ENCODE measurements at places on chromosomes 6 and 20.

GRCh38 chr6:22141241-22141745, 155.5 kb downstream of the PRL start:
- no peak for DNase-seq

- no peak for DNase-seq
Observed at GRCh38 chr6:68901044-68901443, 266.0 kb downstream of the ADGRB3 start.

GRCh38 chr6:36925809-36926208, 28.7 kb upstream of the PI16 start:
- no peak for DNase-seq

GRCh38 chr6:157034436-157035230, 257.5 kb downstream of the ARID1B start:
- DNase-seq = no peak

DNA sequence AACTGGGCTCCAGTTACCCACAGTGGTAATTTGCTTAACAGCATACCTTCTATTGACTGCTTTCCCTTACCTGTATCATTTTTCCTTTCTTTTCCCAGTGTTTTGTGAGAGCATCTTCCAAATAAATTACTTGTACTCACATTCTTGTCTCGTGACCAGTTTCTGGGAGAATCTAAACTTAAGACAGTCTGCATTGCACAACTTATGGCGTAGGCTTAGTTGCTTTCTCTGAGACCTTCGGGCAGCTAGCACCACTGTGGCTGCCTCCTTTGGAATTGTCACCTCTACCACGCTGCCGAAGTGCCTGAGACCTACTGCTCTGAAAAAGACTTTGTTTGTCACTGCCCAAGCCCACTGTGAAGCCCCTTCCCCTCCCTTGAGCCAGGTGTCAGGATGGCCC, 188.1 kb upstream of the BMP2 start:
- DNase-seq = no peak

DNA sequence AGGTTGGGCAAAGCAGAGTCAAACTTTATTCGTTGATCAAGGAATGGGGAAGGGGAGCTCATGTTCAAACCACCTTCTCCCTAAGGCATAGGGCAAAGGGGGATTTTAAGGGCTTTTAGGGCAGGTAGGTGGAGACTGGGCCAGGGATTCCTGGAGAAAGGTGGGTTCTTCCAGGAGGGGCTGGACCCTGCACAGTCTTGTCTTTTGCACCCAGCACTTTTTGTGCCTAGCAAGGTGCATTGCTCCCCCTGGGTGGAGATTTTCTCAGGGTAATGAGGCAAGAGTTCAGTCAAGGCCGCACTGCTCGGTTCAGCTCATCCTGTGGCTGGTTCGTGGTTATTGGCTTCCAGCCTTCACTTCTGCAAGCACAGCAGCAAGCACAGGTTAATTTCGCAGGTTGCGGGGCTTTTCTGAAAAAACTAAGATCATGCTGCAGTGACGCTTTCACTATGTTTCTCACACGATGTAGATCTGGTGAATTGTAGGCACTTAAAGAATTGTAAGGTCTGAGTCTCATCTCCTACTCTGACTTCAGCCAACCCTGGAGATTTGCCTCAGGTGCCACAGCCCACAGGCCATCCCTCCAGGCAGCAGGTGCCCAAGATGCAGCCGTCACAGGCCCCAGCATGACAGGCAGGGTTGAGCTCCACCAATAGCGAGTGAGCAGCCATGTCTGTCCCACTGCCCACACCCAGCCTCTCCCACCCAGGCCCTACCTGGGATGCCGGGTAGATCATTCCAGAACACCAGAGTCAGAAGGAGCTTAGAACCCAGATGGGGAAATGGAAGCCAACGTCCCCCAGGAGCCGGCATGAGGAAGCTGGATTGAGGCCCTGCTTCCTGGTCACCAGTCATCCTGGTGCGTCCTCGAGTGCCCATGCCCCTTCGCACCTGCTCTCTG, 37.1 kb downstream of the SUN5 start:
- peak; percentile 53 for DNase-seq

DNA sequence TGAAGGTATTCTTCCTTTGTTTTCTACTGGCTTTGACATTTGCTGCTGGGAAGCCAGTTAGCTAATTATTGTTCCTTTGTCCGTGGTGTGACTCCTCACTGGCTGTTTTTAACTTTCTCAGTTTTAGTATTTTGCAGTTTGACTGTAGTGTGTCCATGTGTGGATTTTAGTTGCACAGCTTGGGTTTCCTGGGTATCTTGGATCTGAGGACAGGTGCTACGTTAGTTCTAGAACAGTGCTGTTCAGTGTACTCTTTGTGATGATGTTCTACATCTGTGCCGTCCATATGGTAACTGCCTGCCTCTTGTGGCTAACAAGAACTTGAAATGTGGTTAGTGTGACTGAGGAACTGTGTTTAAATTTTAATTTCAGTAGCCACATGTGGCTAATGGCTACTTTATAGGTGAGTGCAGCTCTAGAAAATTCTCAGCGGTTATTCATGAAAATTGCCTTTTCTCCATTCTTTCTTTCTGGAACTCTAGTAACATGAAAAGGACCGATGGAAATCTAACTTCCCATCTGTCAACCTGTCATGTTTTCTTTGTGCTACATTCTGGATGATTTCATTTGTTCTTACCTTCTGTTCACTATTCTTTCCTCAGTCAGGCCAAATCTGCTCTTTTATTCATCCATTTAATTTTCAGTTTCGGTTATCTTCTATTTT, 7.4 kb downstream of the SNX9 start:
- DNase-seq = no peak
